ENCODE measurements at places on chromosomes 1 and 21.
A peak's percentile ranks its signal among the peaks of the same experiment; 100 is the strongest.

- no peak for DNase-seq
Observed at GRCh38 chr1:10768552-10768951, 27.9 kb downstream of the CASZ1 start.

GRCh38 chr1:10965546-10966226 is 46.8 kb upstream of the TARDBP start:
- no peak for DNase-seq

DNA sequence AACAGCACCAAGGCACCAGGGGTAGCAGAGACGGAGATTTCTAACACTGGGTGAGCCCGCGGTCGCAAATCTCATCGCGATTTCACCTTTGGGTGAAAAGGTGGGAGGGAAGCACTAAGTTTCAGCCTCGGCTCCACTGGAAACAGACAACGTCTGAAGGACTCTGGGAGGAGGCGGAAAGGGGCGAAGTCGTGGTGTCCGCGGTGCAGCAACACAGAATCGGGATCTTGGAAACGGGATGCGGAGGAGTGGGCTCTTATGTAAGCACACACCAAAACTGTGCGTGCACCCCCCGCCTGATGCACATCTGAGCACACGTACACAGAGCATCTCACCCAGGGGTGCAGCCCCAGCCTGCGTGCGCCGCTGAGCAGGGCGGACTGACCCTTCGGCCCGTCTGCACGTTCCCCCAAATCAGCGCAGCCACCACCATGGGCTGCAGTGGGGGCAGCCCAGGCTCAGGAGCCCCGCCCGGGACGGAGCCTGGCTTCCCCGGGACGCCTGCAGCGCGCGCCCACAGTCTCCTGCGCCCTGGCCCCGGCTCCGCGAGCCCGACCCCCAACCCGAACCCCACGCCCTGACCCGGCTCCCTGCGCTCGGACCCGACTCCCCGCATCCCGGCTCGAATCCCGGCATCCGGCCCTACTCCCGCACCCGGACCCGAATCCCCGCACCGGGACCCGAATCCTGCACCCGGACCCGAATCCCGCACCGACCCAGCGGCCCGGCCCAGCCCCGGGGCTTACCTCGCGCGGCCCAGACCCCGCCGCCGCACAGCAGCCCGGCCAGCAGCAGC is 670 bp downstream of the CLSTN1 start:
- no peak for DNase-seq

DNA sequence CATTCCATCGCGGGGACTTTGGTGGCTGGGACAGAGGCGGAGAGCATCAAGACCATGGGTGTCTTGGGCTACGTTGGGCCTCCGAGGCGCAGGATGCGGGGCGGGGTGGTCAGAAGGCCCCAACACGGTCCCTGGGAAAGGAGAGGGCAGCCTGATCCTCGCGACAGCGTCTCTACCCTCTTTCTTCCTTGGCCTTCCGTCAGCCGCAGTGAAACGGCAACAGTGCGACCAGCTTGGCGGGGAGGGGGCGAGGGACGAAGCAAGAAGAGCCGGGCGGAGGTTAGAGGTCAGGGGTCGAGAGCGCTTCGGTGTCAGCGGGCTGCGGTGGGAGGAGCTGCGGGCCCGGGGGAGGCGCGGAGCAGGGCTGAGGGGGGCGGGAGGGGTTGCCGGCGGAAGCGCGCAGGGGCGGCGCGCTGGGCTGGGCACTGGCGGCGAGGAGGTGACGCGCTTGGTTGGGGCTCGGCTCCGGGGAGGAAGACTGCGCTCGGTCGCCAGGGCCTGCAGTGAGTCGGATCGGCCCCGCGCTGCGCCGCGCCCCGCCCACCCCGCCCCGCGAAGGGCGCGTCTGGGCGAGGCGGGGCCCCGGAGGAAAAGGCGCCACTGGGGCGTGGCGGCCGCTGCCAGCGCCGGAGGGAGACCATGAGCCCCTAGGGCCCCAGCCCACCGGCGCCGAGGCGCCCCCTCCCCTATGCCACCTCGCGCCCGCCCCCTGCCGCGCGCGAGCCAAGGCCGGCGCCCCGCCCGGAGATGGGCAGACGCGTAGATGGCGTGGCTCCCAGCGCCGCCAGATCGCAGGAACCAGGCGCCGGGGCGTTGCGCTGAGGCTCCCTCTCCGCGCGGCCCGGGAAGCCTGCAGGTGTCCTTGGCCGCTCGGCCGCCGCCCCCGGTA is at the start of gene KCNC4:
Gene KCNC4 (plus strand): TSS at position 600 of the 889 bp plus-strand sequence. CDS start 1,186 bp downstream, outside the sequence.
- DNase-seq: peak; percentile 63

DNA sequence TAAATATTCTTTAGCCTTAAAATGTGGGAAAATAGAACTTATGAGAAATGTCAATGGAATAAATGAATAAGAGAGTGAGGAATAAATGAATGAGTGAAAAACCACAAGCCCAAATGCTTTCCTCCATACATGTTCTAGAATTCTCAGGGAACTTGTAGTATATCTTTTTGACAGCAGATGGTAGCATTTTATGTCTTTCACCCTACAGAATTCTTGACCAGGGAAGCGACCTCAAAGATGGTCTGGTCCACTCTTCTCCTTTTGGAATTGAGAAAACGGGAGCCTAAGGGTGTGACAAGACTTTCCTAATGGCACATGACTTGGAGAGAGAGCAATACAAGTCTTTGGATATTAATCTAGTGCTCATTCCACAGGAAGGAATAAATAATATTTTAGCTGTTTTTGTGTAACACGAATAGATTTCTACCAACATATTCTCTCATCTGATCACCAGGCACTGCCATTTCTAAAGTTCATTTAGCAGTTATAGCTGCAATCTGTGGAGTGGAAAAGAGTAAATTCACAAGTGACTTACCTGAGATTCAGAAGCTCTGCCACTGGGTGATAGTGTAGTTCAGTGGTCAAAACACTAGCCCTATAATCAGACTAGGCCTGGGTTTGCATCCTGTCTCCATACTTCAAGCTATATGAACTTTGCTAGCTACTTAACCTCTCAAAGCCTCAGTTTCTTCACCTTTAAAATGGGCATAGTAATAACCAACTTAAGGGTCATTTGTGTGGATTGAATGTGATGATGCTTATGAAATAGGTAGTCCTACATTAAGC is 15.0 kb upstream of the F5 start:
- no peak for DNase-seq

DNA sequence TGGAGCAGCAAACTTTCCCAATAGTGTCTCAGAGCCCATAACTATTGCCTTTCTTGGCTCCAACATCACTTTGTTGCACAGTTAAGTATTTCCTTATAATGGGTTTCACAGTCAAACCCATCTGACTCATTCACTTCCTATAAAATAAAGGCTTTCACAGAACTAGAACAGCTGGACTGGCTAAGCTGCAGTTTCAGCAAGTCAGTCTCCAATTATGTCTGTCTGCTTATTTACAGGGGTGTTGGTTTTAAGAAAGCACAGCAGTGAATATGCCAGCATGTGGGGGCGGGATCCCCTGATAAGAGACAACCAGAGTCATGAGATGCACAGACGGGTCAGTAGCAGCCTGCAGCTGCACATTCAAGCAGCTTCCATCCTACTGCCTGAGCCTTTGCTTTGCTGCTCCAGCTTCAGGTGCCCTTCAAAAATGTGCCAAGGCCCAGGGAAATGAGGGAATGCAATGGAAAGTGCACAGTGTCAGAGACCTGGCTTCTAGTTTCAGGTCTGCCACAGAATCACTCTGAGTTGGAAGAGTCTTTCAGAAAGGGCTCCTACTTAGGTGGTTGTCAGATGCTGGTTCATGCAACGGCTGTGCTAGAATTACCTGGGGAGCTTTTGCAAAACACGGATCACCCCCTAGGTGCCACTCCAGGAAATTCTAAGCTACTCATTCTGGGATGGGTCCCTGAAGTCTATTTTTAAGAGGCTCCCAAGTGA is 24.8 kb downstream of the RNF19B start:
- no peak for DNase-seq
